ENCODE measurements at places on chromosomes 6 and 20.

DNA sequence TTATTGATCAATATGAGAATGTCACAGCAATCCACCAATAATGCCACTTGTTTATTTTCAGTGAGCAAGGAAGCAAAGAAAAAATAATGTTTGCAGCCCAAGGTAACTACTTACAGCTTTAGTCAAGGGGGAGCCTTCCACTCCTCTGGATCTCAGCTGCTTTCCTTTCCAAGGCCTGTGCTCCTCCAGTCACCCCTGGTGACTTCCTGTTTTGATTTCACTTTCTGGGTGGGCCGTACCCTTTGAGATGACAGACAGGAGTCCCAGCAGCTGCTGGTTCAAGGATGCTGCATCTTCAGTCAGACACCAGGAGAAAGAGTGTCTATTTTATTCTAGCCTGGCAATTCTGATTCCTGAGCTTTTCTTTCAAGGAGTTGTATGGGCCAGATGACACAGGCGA, 5.6 kb upstream of the VNN2 start:
- no peak for DNase-seq

DNA sequence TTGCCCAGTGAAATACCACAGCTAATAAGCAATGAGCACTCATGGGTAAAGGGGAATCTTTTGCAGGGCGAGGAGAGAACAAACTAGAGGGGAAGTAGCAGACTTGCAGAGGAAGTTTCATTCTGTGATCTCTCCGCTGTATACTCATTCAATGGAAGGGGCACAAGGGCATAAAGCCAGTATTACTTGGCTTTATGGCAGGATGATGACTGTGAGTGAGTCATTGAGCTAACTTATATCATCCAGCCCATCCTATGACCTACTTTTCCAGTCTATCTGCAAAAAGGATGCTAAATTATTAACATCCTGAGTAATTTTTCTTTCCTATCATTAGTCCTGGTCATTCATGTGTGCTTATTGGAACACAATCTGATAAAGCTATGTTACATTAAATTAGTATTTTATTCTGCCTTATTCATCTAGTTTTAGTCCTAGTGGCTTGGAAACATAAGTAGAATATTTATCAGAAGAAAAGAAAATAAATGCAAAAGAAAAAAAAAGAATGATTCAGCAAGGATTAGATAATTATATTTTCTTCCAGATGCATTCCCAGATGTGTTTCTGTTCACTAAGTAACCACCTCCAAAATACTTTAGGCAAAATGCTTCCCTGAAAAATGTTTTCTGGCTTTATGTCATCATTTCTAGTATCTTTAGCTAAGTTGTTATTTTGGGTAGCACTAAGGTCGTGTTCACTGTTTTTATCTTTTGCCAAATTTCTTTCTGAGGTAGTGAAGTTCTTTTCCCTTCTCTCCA, 471.7 kb downstream of the CDKAL1 start:
- no peak for DNase-seq

- no peak for DNase-seq
These were observed 1.2 kb upstream of the HDDC2 start for GRCh38 chr6:125302840-125303511.

DNA sequence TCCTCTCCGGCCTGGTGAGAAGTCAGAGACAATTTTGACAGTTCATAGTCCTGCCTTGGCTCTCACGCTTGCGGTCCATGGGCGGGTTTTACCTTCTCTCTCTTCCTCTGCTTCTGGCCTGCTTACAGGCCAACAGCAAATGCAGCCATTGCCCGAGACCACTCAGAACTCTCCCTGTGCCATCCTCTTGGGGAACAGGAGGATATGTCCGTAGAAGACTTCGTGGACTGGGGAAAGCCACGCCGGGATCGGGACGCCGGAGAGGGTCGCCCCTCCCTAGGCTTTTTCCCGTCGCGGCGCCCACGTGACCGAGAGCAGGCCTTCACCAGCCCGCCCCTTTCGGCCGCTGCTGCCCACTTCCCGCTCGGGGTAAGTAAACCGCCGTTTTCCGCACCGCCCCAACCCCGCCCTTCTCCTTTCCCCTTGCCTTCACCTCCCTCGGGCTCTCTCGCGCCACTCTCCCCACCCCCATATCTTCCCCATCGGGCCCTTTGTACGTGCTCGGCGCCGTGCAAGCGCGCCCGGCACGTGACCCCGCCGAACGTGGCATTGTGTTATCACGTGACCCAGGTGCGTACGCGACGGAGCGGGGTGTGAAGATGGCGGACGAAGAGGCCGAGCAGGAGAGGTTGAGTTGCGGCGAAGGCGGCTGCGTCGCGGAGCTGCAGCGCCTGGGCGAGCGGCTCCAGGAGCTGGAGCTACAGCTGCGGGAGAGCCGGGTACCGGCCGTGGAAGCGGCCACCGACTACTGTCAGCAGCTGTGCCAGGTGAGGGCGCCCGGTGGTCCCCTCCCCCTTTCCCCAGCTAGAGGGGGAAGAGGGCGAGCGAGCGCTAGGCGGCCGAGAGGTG, at the start of gene ZNF292:
Gene ZNF292 (plus strand): TSS at position 573 of the 849 bp plus-strand sequence. CDS start 27 bp downstream, at position 600.
- DNase-seq = peak; percentile 83

- no peak for DNase-seq
These were observed 1.7 kb downstream of the ADGRF4 start for GRCh38 chr6:47700053-47700452.

- no peak for DNase-seq
These were observed 24.6 kb upstream of the FOXF2 start for GRCh38 chr6:1364791-1365190.

DNA sequence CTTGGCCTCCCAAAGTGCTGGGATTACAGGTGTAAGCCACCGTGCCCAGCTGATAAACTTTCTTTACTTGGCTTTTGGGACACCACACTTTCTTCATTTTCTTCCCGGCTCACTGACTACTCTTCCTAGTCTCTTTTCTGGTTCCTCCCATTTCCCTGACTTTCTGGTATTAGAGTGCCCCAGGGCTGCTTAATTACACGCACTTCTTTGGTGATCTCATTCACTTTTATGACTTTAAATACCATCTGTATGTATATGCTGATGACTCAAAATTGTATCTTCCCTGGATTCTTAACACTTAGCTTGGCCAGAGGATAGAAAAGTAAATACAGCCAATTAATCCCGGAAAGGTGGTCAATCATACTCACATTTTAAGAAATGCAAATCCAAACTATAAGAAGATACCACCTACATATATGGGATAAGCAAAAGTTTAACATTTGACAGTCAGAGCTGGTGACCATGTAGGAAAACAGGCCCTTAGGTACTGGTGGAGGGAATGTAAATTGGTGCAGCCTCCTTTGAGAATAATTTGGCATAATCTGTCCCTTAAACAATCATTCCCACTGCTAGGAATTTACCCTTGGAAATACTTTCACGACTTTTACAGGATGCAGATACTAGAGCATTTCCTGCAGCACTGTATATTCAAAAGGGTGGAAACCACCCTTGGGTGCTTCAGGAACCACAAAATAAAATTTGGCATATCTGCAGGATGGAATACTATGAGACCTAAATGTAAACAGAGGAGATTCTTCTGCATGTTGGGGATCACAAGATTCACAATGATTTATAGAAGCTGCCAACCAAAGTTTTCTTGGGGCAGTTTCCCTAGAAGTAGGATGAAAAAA, 9.4 kb upstream of the NANP start:
- DNase-seq = no peak

DNA sequence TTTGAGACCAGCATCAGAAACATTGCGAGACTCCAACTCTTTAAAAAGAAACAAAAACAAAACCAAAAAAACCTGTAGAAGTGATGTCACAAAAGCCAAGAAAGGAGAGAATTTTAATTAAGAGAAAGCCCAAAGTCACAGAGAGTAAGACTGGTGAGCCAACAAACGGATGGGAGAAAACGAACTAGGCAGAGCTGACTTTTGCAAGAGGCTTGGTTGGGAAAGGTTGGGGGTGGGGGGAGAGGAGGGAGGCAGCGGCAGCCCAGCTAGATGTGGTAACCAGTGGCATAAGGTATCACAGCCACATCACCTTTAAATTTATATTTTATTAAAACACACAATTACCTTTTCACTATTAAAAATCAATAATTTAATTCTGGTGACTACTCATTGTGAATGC, 23.5 kb downstream of the NOL7 start:
- no peak for DNase-seq

- DNase-seq = no peak
These were observed 121.9 kb upstream of the ZFP64 start for GRCh38 chr20:52313341-52313963.

DNA sequence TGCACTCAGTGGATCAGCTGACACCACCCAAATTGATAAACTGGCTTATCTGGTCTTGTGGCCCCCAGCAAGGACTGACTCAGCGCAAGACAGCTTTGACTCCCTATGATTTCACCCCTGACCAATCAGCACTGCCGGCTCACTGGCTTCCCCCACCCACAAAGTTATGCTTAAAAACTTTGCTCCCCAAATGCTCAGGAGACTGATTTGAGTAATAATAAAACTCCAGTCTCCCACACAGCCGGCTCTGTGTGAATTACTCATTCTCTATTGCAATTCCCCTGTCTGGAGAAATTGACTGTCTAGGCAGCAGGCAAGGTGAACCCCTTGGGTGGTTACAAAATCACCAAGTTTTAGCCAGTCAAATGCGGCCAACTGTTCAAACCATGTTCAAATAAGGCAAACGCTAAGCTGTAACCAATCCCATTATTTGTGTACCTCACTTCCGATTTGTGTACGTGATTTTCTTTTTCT, 32.5 kb downstream of the SLC22A2 start:
- DNase-seq = no peak

DNA sequence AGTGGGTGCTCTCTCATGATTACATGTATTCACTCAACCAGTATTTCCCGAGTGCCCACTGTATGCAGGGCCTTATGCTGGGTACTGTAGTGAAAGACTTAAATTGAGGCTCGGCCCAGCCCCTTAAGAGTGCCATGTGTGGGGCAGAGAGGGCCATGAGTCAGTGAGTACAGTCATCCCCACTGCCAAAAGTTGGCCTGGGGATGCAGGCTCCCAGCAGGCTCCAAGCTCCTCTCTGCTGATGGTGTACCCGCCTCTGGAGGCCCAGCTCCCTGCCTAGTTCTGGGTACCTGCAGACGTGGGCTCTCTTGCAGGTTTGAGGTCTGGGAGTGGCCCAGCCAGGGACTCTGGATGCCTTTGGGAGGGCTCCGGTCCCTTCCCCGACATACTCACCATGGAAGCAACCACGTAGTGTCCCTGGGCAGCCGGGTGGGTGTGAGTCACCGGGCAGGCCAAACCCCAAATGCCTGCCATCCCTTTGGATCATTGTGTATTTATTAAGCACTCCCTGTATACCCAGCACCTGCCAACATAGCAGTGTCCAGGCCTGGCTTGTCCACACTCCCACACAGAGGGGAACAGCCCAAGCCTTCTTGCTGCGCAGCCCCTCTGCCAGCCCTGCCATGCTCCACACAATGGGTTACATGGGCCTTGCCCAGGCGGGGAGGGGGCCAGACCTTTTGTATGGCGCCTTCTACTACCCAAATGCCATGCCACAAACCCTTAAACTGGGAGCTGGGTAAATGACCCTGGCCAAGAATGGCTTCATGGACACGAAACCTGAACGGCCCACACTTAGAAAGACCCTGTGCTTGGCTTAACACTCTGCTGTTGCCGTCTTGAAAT, 153.6 kb downstream of the VEGFA start:
- no peak for DNase-seq

GRCh38 chr6:11120271-11121005, 8.9 kb upstream of the ERVFRD-1 start:
- no peak for DNase-seq

GRCh38 chr6:125439512-125439911, 137.7 kb upstream of the HDDC2 start:
- DNase-seq = no peak

DNA sequence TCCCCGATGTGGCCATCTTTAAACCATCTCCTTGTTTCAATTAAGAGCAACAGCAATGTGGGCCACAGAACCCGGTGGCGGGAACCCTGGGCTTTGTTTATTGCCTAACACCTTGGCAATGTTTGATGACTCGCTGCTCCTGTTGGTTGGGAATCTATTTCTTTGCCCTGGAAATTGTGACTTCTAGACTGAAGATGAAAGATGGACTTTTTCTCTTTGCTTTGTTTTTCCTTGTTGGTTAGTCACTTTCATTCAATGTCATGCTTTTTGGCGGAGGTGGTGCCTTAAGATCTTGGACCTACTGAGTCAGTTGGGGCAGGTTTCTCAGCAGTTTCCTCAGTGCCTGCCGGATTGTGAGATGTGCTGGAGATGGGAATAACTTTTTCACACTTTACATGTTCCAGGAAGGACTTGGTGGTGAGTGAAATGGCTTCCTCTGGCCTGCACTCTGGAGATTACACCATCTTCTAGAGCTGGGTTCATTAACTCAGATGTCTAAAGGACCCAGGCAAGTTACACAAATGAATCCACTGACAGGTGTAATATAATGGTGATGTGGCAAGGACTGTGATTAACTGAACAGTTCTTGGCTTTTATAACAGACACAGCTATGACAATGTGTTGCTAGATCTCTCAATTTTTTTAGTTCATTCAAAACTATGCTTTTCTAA, 56.3 kb downstream of the TSHZ2 start:
- DNase-seq = no peak

GRCh38 chr6:137690721-137691120, 176.3 kb upstream of the TNFAIP3 start:
- no peak for DNase-seq

DNA sequence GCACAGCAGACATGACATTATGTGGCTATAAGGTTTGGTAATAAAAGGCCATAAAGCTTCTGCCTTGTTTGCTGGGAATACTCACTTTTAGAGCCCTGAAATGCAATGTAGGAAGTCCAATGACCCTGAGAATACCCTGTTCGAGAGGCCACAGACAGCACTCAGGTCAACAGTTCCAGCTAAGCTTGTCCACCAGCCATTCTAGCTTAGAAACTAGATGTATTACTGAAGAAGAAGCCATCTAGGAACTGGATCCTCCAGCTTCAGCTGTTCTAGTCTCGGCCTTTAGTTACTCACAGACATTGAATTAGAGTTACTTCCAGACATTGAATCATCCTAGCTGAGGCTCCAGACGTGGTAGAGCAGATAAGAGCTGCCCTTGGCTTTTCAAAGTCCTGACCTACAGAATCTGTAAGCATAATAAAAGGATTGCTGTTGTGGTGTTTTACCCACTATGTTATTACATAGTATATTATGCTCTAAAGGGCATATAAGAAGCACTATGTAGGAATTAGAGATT, 84.9 kb downstream of the MMS22L start:
- DNase-seq = no peak

- no peak for DNase-seq
These were observed 12.8 kb downstream of the AK9 start for GRCh38 chr6:109678240-109678639.

DNA sequence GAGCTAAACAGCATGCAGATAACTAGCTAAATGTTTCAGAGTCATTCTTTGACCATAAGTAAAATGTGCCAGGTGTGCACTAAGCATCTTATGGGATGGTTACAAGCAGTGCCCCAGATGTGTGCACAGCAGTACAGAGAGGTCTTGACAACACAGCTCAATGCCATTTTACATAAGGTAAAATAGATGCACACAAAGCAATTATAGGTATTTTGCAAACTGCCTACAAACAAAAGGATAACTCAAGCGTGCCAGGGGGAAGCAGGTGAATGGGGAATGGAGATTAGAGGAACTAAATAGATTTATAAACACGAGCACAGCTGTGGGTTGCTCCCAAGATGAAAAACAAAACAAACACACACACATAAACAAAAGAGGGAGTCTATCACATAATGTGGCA, 64.8 kb downstream of the SLC2A10 start:
- no peak for DNase-seq
